Activated B cell treated with CpG ODN at 0.5 μM for 24 hours (primary cell): ENCODE measurements at places on chromosomes 3 and 15. TPM values are rescaled to one million over a fixed set of nuclear protein-coding genes. Genes with fewer than 3 reads are reported as not detected.
A peak's percentile ranks its signal among the peaks of the same experiment; 100 is the strongest.

Gene GPR149
- total RNA-seq, result not detected in 2 replicates

DNA sequence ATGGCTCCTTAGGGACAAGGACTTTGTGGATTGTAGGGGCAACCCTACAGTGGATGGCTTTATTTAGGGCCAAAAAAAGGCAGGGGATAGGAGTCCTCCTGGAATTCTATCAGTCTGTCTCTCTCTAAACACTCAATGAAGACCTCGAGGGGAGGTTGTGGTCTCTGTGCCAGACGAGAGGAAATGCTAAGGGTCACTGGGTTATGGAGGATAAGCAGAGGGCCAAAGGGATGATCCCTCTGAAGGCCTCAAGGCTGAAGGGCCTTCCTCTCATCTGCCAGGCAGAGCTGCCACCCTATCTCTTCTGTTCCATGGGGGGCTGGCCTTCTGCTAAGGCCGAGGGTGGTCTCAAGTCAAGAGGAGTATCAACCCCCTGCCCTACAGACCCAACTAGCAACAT is 27.0 kb downstream of the PLXNB1 start:
- DNase-seq, result peak; percentile 5
- H3K4me1 ChIP-seq, result no peaks in the 10 kb centered on the region
- H3K4me3 ChIP-seq, result no peak overlapping the region
- no peak overlapping the region for H3K27ac ChIP-seq
- no peaks in the 10 kb centered on the region for H3K27me3 ChIP-seq

DNA sequence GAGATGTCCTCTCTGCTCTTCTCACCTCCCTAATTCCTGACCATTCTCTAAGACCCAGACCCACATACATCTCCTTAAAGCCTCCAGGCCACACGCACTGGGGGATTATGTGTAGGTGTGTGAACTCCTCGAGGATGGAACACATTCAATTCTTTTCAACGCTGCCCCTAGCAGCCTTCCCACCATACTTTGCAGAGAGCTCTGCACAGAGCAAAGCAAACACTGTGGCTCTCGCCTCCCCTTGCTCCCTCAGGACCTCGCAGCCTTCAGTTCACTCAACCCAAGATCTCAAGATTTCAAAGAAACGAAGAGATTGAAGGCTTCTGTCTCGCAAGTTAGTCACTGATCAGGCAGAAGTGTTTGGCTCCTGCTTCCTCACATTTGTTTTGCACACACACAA is 6.0 kb downstream of the ACTC1 start:
- DNase-seq, result no peak
- H3K27me3 ChIP-seq, result peaks cover 25% of the 10 kb centered on the region
- no peaks in the 10 kb centered on the region for H3K4me1 ChIP-seq
- H3K36me3 ChIP-seq, result no peaks in the 10 kb centered on the region
- H3K4me3 ChIP-seq, result no peak overlapping the region
- no peak overlapping the region for H3K27ac ChIP-seq

GRCh38 chr3:167346171-167346570 is 33.9 kb downstream of the ZBBX start:
- H3K27me3 ChIP-seq, result no peaks in the 10 kb centered on the region
- H3K4me1 ChIP-seq, result no peaks in the 10 kb centered on the region
- H3K27ac ChIP-seq, result no peak overlapping the region
- no peak for DNase-seq
